ENCODE measurements at places on chromosomes 1 and 21.

- no peak for DNase-seq
Measured at GRCh38 chr1:207849016-207849415, 61.9 kb downstream of the CD34 start.

- no peak for DNase-seq
Measured at GRCh38 chr21:37503848-37504467, 137.4 kb downstream of the DYRK1A start.

DNA sequence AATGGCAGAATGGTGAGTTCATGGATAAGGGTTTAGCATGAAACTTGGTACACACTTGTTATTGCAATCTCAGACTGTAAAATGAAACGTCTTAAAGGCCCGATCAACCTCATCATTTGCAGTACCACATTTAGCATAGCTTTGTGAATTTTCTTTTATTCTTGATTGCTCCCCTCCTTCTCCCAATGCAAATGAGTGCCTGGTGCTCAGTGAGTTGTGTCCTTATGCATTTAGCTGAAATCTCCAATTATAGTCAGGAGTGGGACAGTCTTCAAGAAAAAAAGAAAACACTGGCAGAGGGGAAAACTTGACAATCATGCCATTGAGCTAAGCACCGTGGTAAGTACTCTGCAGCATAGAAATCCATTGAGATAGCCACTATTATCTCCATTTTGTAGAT lies 161.0 kb upstream of the HMCN1 start:
- DNase-seq, result no peak

DNA sequence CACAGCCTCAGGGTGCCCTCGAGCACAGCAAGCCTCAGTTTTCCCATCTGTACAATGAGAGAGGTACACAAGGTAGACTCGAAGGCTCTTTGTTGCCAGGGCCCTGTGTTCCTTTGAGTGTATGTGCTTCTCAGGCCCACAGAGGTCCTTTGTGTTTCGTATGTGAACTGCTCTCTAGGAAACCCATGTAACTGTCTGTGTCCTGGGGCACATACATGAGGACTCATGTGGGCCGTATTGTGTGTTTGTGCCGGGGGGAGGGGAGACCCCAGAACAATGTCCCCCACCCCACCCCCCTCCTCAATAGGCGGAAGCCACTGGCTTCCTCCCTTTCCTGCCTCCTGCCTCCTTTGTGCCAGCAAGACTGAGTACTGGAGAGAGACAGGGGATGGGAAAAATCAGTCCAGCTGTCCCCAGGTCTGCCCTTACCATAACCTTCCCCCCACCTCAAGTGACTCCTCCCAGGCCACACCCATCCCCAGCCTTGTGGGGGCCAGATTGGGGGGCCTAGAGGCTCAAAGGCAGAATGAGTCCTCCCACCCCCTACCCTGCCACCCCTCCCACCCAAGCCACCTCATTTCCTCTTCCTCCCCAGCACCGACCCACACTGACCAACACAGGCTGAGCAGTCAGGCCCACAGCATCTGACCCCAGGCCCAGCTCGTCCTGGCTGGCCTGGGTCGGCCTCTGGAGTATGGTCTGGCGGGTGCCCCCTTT lies at the start of gene TIE1:
TSS of gene TIE1 (plus strand) at position 605 of the 717 bp plus-strand sequence. CDS start at position 695, 90 bp downstream.
- DNase-seq, result no peak

DNA sequence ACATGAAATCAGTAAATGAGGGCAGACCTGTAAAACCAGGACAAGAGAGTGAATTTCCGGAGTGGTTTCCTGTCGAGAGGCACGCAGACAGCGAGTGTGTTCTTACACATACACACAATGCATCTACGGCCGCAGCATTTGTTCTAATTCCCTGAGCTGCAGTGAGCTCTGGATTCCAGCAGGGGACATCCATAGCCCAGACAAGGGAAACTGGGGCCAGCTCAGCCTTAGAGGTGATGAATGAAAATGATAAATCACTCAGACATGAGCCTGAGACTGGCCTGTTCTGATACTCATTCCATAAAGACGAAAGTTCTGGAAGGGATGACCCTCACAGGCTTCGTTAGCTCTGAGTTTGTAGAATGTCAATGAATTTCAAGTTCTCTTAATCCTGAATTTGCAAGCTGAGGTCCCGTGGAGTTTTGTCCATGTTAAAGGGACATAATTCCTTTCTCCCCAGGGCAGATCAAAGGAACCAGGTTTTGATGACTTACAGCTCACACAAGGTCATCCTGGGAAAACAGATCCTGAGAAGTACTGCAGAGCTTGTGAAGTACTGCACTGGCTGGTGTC lies 207.9 kb upstream of the C1orf87 start:
- peak; percentile 0 for DNase-seq

- DNase-seq, result no peak
Measured at GRCh38 chr1:18631496-18632217, 1.0 kb downstream of the PAX7 start.

DNA sequence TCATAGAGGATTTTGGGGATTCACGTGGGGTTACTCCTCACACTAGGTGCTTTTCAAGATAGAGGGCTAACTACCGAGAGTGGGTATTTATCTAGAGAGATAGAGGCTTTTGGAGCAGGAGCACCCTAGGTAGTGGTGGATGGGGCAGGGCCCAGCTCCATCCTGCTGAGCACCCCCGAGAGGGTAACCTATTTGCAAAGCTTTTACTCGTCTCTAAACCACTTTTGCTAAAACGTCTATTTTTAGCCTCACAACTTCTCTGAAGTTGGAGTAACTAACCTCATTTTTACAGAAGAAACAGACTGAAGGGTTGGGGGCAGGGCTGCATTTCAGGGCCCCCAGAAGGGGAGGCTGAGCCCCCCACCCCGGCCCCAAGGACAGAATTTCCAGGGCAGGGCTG lies 12.3 kb upstream of the PIK3CD start:
- DNase-seq, result no peak

- DNase-seq, result no peak
Measured at GRCh38 chr1:28176492-28177470, at the start of gene PTAFR. PTAFR (minus strand) TSS chr1:28176690; CDS start chr1:28151021, 25,669 bp downstream.

- no peak for DNase-seq
Measured at GRCh38 chr1:11567244-11568065, 86.8 kb downstream of the FBXO2 start.

DNA sequence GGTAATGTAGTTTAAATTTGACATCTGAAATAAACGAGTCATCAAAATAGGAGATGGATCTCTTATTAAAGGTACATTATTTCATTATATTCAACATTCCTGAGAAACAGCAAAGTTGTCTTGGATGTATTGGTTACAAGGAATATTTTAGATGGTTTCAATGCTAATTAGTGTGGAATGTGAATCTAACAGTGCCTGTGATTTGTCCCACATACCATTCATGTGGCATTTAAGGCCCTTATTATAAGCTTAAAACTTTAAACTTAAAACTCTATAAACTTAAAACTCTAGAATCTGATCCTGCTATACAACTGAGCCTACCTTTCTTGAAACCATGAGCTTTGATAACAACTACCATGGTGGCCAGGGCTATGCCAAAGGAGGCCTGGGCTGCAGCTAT lies at the start of gene KRTAP22-1:
TSS of gene KRTAP22-1 (plus strand) at position 301 of the 400 bp plus-strand sequence.
- DNase-seq, result no peak

DNA sequence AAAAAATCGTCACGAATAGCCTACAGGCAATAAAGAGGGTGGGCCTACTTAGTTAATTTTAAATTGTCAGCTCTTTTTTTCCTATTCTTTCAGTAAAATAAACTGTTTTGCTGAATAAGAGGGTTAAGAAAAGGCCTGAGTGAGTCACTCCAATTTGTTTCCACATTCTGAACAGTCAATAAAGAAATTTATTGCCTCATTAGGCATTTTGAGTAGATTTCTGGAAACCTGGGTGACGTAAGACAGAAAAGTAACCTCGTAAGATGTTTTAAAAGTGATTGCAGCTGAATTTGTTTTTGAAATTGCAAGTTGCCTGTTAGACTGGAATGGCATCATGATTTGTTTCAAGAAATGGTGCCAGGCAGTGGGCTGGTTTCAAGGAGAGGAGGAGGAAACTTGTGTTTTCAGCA lies 439.3 kb downstream of the USP25 start:
- DNase-seq, result no peak

- no peak for DNase-seq
Measured at GRCh38 chr1:22652881-22653316, at the start of gene C1QB. C1QB (plus strand) TSS chr1:22653236; CDS start chr1:22659463, 6,227 bp downstream.

GRCh38 chr1:24253571-24253970 lies 65.6 kb upstream of the GRHL3 start:
- no peak for DNase-seq

GRCh38 chr1:167412072-167412471 lies 106.3 kb downstream of the CD247 start:
- no peak for DNase-seq

DNA sequence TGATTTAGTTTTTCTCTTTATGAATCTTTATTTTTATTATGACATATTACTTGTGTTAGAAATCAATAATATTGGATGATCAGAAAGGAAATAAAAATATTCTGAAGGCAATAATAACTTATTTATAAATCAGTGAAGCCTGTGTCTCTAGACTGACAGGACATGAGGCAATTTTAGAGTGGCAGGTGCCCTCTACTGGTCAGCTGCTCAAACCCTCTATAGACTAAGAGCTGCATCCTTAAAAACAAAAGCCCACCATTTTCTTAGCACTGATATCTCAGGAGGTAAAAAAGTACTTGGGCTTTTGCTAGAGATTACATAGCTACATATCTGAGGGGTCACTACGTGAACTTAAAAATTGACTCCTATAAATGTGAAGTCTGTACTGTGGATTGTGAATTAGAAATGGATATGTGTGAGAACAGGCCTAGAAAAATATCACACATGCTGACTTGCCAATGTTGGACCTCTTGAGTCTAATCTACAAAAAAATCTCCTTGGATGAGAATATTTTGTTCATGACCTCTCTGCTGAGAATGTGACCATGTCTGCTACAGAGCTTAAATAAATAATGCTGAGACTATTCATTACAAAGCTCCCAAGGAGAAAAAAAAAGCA lies 597.9 kb upstream of the ADAMTS5 start:
- DNase-seq, result no peak

DNA sequence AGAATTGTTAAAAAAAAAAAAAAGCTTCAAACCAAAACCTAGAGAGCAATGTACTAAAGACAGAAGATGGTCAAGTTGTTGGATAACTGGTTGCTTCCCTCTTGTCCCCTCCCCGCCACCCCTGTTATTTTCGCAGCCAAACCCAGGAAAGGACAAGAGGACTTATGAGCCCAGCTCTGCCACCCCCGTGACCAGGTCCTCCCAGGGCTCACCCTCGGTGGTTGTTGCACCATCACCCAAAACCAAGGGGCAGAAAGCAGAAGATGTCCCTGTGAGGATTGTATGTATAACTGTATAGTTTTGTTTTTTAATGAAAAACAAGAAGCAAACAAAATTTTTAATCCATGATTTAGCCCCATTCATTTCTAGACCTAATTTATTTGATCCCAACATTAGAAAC lies 69.4 kb downstream of the VPS26C start:
- no peak for DNase-seq

GRCh38 chr1:36836196-36836883 lies 198.0 kb downstream of the GRIK3 start:
- no peak for DNase-seq

- no peak for DNase-seq
Measured at GRCh38 chr21:43834146-43834905, 30.7 kb upstream of the AGPAT3 start.

DNA sequence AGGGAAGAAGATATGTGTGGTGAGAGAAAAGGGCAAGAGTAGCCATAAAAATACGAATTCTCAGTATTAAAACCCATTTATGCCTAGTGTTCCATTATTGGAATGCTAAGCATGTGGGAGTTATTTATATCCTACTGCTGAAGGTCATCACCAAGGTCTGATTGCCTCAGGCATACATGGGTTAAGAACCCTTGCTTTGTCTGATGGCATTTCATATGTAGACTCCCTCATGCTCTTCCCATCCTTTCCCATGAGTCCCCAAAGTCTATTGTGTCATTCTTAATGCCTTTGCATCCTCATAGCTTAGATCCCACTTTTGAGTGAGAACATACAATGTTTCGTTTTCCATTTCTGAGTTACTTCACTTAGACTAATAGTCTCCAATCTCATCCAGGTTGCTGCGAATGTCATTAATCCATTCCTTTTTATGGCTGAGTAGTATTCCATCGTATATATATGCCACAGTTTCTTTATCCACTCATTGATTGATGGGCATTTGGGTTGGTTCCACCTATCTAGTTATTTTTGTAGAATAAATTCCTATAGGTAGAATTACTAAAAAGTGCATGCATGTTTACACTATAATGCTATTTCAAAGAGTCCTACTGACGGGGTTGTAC lies 172.5 kb downstream of the DYRK1A start:
- no peak for DNase-seq

DNA sequence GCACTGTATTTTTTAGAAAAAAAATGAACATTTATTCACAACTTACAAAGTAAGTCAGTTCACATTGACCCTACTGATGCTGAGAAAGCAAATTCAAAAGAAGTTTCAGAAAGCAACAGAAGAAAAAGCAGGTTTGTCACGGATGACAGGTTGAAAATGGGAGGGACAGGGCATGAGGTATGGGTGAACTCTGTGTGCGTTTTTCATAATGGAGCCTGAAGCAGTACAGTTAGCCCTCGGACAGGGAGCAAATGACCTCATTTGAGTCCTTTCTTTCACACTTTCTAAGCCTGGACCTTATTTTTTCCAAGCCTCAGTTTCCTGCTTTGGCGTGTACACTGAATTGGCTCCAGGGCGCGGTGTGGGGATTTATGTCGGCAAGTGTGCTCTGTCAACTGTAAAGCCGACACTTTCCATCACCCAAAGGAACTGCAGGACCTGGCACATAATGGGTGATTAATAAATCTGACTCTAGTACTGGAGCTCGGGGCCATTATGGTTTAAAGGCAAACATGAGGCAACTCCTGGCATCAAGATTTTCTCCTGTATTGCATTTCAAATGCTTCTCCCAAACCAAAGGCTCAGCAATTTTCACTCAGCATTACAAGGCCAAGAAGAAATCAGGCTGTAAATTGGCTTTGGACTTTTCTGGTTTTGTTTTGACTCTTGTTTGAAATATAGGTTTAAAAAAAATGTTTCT lies 345.5 kb upstream of the DUSP10 start:
- DNase-seq, result no peak

GRCh38 chr1:214362188-214362882 lies 81.4 kb downstream of the SMYD2 start:
- DNase-seq, result no peak

GRCh38 chr1:54886724-54887664 lies at the start of gene DHCR24:
DHCR24 (minus strand) TSS chr1:54887195; CDS start chr1:54887119, 76 bp downstream.
- DNase-seq, result peak; percentile 52

DNA sequence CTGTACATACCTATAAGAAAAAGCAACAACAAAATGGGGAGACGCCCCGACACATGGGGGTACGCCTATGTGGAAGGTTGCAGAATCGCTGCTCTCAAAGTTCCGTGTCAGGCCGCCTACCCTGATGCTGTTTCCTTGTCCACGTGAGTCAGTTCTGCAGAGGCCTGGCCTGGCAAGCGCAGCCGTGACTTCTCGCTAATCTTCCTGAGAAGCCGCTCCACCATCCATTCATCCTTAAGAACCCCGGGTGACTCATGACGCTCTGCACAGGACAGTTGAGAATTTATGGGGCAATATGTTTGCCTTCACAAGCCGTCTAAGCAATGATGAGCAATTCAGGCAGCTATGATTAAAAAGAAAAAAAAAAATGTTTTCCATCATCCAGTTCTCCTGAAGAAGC lies 122.3 kb upstream of the TMPRSS2 start:
- no peak for DNase-seq
